Cardiac ventricle fibroblast (primary cell): ENCODE measurements at places on chromosomes 6 and 20. TPM values are rescaled to one million over a fixed set of nuclear protein-coding genes. Genes with fewer than 3 reads are reported as not detected.

RBM39 gene
- 123 and 125 TPM in 2 replicates for total RNA-seq

SLX4IP gene
- total RNA-seq: 3.6 and 4.7 TPM in 2 replicates

SLC12A5 gene
- total RNA-seq: not detected in 2 replicates

LY6G6D gene
- total RNA-seq: not detected in 2 replicates

ZFP57 gene
- not detected in 2 replicates for total RNA-seq

ABHD16B gene
- total RNA-seq: not detected in 2 replicates

GNAS-AS1 gene
- total RNA-seq: 0.49 and 0.75 TPM in 2 replicates

GGTLC1 gene
- not detected in 2 replicates for total RNA-seq
